ENCODE measurements at places on chromosomes 5 and 9.

GRCh38 chr5:568061-568781 is 43.9 kb upstream of the CEP72 start:
- no peak for DNase-seq

DNA sequence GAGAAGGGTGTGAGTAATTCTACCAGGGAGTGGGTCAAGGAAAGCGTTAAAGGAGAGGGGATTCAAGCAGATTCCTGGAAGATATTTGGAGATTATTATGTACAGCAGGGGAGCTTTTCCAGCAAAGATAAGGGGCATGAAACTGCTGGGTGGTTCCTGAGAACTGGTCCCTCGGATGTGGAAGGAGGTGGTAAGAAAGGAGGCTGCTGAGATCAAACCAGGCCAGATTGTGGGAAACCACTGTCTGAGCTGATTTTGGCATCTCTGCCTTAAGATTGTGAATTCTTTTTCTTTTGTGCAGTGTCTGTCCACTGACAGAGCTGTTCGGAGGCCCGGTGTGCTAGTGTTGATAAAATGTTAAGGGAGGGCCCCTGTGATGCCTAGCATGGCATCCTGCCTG is 45.4 kb downstream of the SNX30 start:
- no peak for DNase-seq

- DNase-seq = no peak
Observed at GRCh38 chr5:110757118-110757729, 18.4 kb downstream of the SLC25A46 start.

DNA sequence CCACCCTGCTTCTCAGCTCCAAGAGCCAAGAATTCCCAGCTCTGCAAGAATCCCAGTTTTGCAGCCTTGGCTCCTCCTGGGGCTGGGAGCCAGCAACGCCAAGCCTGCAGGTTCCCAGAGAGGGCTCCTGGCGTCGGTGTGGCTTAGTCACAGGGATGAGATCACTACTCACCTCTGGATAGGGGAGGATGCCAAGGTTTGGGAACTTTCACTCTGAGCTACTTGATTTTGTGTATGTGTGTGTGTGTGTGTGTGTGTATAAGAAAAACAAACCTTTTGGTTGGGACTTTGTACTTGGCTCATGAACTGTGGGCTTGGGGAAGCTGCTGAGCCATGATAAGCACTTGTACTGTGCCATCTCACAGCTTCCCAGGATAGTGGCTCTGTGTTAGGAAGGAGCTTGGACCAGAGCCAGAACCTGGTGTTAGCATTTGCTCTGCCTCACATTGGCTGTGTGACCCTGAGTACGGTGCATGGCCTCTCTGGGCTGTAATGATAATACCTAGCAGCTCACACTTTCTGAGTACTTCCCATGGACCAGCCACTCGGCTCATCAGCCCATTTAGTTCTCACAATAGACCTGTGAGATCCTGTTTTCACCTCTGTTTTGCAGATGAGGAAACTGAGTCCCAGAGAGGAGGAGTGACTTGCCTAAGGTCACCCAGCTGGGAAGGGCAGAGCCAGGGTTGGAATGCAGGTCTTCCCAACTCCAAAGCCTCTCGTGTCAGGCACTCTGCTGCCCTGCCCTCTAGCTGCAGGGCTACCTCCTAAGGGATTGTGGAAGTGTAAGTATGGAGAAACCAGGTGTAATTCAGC is 41.4 kb upstream of the DAB2IP start:
- no peak for DNase-seq

GRCh38 chr5:128101676-128102075 is 18.1 kb downstream of the SLC12A2 start:
- no peak for DNase-seq

DNA sequence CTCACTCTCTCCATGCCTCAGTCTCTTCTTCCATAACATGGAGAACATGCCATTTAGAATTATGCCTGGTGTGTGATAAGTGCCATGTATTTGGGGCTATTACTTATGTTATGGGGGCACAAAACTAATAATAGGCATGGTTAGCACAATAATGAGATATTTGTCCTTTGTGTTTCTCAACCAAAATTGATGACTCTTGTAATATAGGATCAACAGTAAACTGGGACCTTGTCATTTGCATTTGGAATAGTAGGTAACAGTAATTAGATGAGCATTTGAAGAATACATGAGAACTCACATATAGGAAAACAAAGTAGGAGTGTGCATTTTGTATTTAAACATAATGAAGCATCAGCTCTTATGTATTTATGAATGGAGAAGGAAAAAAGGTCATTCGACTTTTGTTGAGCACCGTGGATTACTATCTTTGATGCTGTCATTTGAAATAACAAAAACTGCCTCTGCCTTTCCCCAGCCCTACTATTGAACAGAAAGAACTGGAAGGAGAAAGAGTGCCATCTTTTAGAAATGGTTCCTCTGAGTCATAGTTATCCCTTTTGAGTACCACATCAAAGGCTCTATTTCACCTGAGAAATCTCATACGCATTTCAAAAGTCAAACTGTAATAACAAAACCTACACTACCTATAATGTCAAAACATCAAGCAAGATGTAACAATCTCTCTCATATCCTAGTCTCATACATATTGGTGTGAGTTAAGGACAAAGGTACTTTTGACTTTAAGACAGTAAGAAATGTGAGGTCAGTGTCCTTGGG is 655.2 kb downstream of the PDE4D start:
- DNase-seq = no peak

GRCh38 chr5:14783691-14784090 is 87.9 kb downstream of the ANKH start:
- DNase-seq = no peak

GRCh38 chr5:151739939-151740335 is 18.5 kb downstream of the ATOX1 start:
- no peak for DNase-seq
